ENCODE measurements at places on chromosomes 7 and 10.

DNA sequence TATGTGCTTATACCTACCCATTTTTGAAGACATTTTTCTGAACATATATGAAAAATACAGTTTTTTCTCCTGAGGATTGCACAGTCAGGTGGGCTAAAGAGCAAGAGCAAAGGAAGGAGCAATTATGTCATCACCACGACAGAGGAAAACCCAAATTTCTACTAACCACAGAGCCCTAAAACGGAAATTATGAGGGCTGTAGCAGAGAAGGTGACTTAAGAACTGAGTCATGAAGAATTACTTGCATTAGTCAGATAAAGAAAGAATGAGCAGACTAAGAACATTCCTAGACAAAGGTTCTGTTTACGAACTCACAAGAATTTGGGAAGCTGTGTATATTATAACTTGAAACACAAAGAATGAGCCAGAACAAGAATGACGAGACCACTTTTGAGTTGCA is 974.4 kb downstream of the NXPH1 start:
- no peak for DNase-seq

GRCh38 chr10:865257-865656 is 66.2 kb downstream of the LARP4B start:
- no peak for DNase-seq

DNA sequence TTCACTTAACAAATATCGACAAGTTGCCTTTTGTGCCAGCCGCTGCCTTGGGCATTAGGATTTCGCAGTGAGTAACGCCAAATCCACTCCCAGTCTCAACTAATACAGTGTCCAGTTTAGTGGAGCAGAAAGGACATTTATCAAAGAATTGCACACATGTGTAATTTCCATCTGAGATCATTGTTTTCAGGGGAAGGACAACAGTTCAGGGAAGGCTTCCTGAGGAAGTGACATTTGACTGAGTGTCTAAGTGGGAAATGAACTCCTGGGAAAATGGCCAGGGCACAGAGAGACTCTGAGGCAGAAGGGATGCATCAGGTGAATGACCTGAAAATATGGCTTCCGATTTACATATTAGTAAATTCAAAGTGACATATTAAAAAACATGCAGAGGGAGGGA is 89.4 kb downstream of the ITGA8 start:
- DNase-seq = no peak

DNA sequence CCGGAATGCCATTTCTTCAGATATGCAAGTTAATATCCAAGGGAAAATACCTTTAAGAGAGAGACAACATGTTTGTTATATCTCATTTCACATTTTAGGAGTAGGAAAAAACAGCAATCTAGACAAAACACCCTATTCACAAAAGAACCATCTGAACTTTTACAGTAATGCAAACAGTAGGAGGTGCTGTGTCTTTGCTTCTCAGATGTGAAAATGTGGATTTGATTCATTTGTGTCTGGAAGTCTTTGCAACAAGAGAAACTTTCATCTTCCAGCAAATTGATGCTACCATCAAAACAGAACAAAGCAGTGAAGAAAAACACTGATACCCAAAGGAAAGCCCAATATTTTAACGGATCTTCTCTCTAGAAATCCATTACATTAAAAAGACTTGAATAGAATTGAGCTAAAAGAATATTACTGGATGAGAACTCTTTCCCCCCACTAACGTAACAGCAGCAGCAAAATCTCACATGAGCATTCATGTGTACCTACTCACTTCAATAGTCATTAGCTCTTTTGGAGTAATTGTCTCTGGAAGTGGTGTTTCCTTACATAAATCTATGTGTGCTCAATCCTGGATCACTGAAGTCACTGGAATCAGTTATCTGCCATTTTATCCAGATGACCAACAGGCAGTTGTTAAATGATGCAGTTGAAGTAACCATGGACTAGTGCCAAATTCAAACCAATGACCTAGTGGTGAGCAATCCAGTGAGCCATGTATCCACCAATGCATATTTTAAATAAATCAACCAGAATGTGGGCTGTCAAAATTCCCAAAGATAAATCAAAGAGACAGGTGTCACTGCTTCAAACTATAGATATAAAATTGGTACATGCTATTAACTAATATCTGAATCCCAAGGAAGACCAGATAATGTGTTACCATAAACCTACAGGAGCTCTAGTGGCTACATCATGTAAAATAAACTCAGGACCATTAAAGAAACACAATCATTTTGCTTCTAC is 1.8 kb downstream of the SEMA3C start:
- DNase-seq = no peak

DNA sequence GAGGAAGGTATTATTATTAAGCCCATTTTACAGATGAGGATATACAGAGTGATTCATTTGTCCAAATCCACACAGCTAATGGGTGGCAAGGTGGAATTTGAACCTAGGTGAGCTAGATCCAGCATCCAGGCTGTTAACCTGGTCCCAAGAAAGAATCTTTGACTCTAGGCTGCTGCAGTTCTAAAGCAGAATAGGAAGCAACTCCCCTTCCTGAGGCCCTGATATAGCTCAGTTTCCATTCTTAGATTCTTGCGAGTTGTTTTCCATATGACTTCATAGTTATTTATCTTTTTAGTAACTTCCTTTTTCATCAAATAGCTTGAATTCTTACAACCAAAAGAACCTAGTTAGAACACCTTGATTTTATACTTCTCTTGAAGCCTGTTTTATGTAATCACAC is 24.1 kb upstream of the ZC3HAV1L start:
- DNase-seq = no peak

DNA sequence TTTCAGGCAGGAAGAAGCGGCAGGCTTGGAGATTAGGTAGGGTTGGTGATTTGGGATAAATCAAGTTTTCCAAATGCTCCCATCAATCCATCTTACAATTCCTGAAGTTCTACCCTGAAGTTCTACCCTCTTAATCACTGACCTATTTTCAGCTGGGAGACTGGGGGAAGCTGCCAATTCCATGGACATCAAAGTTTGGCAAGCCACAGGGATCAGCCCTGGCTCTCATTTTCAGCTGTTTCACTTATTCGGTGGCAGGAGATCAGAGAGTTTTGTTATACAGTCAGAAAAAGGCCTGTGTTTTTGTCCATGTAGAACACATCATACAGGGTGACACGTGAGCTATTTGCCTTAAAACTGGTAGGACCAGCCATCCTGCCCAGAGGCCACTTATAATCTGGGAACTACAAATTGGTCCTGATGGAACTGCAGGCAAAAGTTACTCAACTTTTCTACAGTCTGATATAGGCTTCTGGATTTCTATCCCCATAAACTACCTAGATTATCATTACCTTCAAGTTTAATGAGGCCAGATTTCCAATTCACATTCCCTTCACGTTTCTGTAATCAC is 112.9 kb upstream of the ZNF746 start:
- no peak for DNase-seq

GRCh38 chr10:44927352-44927751 is 16.2 kb downstream of the TMEM72 start:
- no peak for DNase-seq

DNA sequence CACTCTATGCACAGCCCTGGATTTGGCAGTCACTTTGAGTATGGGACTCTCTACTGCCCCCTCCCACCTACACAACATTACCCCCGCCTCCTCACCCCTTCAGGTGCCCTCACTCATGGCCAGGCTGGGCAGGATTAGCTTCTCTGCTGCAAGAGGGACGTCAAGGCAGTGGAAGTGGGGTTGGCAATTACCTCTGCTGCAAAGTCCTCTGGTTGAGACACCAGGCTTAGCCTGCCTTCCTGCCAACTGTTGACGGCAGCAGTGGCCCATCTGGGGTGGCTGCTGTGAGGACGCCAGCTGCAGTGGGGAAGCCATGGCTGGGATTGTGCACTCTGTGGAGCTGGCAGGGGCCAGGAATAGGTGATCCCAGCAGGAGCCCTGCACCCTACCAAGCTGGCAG is 26.7 kb downstream of the SVIL start:
- no peak for DNase-seq

- DNase-seq = no peak
Observed at GRCh38 chr7:16719699-16720098, 33.9 kb upstream of the TSPAN13 start.

Measured in stimulated activated CD8-positive, alpha-beta memory T cell treated with anti-CD3 and anti-CD28 coated beads, Interleukin-4, amount 100 ng/mL, for 1 hour (primary cell).